ENCODE measurements at places on chromosomes 6 and 20.

DNA sequence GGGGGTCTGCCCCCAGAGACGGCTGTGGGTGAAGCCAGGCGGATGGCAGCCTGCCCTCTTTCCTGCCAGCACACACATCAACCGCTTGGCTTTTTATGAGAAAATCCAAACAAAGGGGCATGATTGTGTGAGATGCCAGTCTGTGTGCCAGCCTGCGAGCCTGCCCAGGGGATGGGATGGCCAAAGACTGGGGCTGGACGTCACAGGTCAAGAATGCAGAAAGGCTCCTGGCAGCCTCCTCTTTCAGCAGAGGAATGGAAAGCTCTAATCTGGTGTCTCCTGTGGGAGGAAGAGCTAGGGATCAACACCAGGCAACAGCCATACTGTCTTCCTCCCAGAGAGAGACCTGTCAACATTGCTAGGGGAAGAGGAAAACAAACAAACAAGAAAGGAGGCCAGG, 15.8 kb downstream of the TUBB2B start:
- no peak for DNase-seq

DNA sequence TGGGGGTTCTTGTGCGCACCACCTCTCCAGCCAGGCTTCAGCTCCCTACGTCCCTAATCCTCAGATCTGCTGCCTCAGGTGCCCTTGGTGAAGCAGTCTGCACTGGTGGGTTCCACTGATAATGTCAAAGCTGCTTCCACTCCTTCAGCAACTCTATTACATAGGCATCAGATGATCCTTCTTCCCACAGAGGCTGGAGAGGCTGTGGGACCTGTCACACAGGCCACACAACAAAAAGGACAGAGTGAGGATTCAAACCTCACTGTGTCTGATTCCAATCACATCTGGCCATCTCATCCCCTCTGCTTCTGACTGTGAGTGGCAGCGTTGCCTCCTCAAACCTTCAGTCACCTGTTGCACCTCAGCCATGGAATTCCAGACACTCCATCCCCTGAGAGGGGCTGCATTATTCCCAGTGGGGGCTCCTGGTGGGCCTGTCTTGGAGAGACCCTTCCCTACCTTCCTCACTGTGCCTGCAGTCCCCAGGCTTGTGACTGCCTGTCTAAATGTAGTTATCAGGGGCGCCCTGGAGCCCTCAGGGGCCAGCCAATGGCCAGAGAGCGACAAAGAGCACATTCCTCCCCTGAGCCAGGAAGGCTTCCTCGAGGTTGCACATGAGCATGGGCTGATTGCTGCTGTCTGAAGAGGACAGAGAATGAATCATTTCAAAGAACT, 211.4 kb upstream of the ECI2 start:
- DNase-seq = no peak

- DNase-seq = no peak
Observed at GRCh38 chr6:13465734-13466133, 21.7 kb downstream of the GFOD1 start.

DNA sequence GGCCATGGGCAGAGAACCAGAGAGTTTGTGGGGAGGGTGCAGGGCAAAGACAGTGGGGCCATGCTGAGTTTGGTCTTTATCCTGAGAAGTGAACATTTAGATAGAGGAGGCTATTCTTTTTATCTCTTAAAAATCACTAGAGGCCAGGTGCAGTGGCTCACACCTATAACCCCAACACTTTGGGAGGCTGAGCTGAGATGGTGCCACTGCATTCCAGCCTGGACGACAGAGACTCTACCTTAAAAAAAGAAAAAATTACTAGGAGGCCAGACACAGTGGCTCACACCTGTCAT, 8.7 kb downstream of the PXMP4 start:
- no peak for DNase-seq

All from stimulated activated CD8-positive, alpha-beta memory T cell treated with anti-CD3 and anti-CD28 coated beads, Interleukin-4, amount 100 ng/mL, for 4 hours (primary cell).